ENCODE measurements at places on chromosomes 1 and 21.

- no peak for DNase-seq
Observed at GRCh38 chr1:29260531-29260930, 24.2 kb downstream of the PTPRU start.

GRCh38 chr1:171788696-171789095 is 7.2 kb downstream of the METTL13 start:
- no peak for DNase-seq

GRCh38 chr1:55363268-55363667 is 148.1 kb upstream of the USP24 start:
- no peak for DNase-seq

DNA sequence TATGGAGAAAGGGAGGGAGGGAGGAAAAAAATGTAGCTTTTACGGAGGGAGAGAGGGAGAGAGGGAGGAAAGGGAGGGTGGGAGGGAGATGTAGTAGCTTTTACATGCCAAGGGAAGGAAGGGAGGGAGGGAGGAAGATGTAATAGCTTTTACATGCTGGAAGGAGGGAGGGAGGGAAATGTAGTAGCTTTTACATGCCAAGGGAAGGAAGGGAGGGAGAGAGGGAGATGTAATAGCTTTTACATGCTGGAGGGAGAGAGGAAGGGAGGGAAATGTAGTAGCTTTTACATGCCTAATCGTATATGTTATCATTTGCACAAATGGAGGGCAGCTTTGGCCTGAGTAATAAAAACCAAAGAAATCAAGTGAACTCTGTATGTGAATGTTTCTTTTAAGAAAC is 35.6 kb downstream of the EEIG2 start:
- DNase-seq = no peak

GRCh38 chr1:21292984-21293536 is 2.8 kb upstream of the ECE1 start:
- no peak for DNase-seq

DNA sequence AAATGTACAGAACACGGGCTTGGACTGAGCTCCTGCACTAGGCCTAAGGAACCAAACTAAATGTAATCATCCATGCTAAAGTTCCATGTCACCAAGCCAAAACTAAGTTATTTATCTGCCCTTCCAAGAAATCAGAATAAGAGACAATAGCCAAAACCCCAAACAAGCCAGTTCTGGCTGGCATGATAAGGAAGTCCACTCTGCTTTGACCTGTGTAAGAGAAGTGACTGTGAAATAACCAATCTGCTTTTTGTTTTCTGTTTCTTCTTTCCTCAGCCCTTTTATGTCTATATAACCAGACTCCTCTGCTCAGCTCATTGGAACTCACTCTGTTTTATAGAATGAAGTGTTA is 15.1 kb downstream of the PLPPR5 start:
- no peak for DNase-seq

GRCh38 chr1:9143250-9143649 is 14.3 kb upstream of the GPR157 start:
- DNase-seq = no peak

GRCh38 chr1:20948101-20948500 is 161.0 kb upstream of the HP1BP3 start:
- no peak for DNase-seq

- DNase-seq = no peak
Observed at GRCh38 chr1:99638853-99639252, 7.1 kb upstream of the PALMD start.

DNA sequence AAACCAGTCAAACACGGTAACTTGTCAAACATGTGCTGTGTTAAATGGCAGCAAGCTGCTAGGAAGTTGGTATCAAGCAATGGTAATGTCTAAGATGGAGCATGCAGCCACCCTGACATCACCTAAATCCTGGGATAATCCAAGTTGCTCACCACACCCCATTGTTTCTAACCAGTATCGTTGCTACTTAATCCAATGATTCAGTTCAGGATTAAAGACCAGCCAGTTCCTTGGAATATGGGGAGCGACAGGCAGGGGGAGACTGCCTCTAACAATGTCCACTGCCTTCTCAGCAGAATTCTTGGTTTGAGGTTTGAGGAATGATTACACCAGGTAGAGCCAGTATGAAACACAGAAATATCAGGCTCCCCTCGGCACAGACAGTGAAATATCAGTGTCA is 122.1 kb upstream of the IFFO2 start:
- no peak for DNase-seq

GRCh38 chr1:94678202-94678848 is 136.8 kb upstream of the F3 start:
- DNase-seq = no peak

GRCh38 chr1:90133133-90133532 is 138.2 kb downstream of the ZNF326 start:
- DNase-seq = no peak

- DNase-seq = no peak
Observed at GRCh38 chr21:38467374-38467773, 30.9 kb downstream of the ERG start.

GRCh38 chr1:216732121-216732520 is 8.9 kb upstream of the ESRRG start:
- no peak for DNase-seq

DNA sequence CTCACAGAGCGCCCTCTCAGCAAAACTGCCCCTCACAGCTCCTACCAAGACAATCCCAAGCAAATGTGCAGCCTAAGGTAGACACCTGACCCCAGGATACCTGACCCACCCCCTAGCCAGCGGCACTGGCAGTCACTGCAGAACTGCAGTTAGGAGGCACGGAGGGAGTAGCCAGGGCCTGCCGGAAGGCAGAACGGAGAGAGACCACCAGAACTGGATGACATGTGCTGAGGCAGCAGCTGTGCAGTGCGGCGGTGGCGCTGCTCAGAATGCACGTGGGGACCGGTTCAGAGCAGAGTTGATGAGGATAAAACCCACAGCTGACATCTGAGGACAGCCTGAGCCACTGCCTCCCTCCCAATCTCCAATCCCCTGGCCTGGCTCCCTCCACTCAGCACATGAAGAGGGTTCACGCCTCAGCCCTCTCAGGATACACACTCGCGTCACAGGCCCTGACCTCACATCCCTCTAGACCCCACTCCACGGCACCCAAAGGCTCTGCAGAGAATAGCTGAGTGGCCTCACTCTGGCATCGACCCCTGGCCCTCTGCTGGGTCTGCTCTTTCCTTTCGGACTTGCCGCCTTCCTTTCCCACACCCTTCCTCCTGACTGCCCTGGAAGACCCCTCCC is 29.6 kb downstream of the UBE2G2 start:
- no peak for DNase-seq

DNA sequence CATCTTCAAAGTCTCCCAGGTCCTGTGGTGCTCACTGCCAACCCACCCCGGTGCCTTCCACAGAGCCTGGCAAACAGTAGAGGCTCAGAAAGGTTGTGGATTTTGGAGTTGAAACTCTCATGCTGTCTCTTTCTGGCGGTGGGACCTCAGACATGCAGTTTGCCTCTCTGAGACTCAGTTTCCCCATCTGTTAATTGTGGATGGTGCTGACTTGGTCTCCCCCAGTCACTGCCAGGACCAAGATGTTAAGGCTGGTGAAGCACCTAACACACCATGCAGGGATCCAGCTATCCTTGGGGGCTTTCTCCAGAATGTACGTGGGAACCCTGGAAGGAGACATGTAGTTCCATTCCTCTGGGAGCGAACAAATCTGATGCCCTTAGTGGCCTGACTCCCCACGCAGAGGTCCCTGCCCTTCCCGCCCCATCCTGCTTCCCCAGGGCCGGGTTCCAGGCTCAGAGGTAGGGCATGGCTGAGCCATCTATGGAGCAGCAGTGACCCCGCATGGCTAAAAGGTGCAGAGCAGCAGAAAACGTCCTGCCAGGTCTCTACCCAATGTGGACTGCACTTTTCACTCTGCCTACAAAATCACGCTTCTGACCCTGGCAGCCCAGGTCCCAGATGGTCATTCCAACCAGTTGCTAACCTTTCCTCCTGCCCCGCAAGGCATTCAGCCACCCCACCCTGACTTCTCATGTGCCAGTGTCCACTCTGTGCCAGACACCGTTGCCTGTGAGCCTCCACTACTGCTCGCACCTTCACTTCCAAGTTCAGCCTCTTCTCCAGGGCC is 9.2 kb upstream of the TTC22 start:
- no peak for DNase-seq

GRCh38 chr21:42459082-42459460 is 37.0 kb downstream of the RSPH1 start:
- no peak for DNase-seq

GRCh38 chr1:224544346-224545110 is 71.6 kb upstream of the CNIH3 start:
- DNase-seq = no peak

DNA sequence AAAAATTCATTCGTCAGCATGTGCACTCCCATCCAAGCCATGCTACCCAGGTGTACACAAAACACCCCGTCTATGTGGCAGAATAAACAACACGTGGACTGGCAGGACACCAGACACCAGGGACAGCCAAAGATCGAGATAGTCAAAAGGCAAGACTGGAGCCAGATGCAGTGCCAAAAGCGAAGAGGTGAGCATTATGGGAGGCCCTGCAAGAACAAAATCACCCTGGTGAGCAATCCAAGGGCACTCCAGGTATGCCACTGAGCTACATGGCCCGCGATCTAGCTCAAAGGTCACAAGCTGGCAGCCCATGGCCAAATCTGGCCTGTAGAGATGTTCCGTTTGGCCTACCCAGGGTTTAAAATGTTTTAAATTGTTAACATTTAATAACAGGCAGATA is 33.7 kb downstream of the PLPP3 start:
- DNase-seq = no peak

DNA sequence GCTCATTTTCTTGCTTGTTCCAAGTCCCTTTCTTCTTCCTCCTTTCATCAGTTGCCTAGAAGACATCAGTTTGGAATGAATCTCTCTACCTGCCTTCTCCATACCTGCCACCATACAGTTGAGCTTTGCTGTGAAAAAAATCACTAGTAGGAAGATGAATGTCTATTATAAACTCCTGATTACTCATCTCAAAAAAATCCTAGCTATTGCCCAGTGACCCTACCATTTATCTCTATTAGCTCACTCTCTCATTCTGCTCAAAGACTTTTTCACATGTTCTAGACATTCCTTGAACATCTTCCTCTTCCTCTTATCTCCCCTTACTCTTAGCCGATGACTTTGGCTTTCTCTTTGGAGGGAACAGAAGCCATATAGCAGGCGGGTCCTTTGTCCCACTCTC is 49.7 kb upstream of the HMGB4 start:
- no peak for DNase-seq

GRCh38 chr1:44700573-44700972 is 26.1 kb downstream of the ARMH1 start:
- DNase-seq = no peak

DNA sequence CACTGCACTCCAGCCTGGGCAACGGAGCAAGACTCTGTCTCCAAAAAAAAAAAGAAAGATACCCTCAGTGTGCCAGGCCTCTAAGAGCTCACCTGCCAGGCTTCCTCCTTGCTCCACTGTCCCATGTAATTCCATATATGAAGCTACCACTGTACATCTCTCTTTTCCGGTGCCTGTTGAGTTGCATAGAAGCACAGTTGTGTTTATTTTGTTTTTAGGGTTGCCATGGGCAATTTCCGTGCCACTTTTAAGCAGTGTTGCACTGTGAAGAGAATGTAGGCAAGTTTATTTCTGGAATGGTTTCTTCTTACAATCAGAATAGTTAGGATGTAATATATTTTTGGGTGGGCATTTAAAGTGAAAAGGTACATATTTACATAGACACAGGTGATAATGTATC is 23.3 kb downstream of the MR1 start:
- DNase-seq = no peak

DNA sequence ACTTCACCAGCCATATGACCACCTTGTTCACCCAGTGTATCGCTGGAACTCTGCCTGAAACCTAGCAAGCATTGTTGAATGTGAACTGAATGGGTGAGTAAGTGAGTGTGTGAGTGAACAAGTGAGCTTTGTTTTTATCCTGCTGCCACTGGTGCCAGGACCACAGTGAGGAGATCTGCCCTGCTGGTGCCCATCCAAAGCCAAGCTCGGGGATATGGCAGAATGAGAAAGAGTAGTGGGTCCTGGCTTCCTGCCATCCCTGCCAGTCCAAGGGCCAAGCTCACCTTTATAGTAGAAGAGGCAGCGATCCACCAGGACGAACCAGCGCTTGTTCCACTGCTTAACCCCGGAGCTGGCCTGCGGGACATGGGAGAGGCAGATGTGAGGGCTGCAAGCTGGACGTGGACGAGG is 53.4 kb upstream of the GOLT1A start:
- DNase-seq = no peak

GRCh38 chr1:153775458-153776327 is 486 bp downstream of the SLC27A3 start:
- no peak for DNase-seq

DNA sequence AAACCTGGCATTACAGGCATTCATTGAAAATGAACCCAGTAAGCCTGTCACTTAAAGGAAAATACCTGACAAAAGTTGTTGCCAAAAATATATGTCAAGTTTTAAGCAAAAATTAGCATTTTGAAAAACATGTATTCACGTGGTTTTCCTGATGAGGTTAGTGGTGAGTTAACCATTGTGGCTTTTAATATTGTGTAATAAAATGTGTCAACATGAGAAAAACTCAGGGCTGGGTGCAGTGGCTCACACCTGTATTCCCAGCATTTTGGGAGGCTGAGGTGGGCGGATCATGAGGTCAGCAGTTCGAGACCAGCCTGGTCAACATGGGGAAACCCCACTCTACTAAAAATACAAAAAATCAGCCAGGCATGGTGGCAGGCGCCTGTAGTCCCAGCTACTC is 731.4 kb downstream of the KCNT2 start:
- DNase-seq = no peak

GRCh38 chr1:172704001-172704400 is 45.1 kb downstream of the FASLG start:
- no peak for DNase-seq

DNA sequence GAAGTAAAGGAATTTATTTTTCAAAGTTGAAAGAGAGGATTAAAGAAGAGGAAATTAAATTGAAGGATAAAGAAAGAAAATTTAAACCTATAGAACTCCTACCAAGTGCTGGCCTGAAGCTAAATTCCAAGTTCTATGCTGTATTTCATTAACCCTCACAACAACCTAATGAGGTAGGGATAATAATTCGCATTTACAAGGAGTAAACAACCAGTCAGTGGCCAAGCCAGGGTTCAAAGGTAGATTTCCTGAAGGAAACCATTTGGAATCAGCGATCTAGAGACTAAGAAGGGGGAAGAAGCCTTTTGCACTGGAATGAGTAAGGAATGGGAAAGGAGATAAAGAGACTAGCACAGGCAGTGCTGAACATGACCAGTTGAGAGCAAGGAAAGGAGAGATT is 265.8 kb upstream of the ST6GALNAC5 start:
- DNase-seq = no peak
